ENCODE measurements at places on chromosomes 16 and 17. TPM values are rescaled to one million over a fixed set of nuclear protein-coding genes. Genes with fewer than 3 reads are reported as not detected.
A peak's percentile ranks its signal among the peaks of the same experiment; 100 is the strongest.

The SLFN12 gene
- total RNA-seq, result 7.7 TPM

The IL34 gene
- total RNA-seq, result not detected

The CES1 gene
- total RNA-seq, result 4.8 TPM

The PNMT gene
- not detected for total RNA-seq

The CCDC144A gene
- not detected for total RNA-seq

- DNase-seq, result peak; percentile 90
Observed at GRCh38 chr16:69077251-69077650, 28.2 kb upstream of the HAS3 start.

DNA sequence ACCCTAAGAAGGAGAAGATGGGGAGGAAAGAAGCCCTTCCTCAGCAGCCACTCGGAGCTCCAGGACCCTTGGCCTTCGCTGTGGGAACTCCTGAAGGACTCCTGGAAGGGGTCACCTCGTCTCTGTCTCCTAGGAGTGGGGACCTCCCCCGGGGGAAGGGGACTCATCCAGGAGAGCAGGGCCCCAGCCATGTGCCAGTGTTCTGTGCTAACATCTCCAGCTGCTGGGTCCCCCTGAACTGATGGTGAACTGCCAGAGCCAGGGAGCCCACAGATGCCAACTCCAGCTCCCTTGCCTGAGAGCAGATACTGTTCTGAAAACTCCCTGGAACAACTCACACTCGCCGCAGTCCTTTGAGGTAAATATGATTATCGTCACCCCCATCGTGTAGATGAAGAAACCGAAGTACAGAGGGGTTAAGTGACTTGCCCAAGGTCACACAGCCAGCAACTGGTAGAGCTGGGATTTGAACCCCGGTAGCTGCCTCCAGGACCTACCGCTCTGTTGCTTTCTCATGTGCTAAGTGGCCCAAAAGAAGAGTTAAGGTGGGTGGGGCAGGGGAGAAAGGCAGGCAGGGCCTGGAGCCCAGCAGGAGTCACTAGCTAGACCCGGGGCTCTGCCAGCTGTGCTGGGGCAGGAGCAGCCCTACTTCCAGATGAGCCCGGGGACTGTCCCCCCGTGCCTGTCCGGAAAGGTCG is 10.5 kb downstream of the TIMM22 start:
- DNase-seq, result no peak

GRCh38 chr17:62030264-62030663 is 34.8 kb downstream of the MED13 start:
- no peak for DNase-seq

DNA sequence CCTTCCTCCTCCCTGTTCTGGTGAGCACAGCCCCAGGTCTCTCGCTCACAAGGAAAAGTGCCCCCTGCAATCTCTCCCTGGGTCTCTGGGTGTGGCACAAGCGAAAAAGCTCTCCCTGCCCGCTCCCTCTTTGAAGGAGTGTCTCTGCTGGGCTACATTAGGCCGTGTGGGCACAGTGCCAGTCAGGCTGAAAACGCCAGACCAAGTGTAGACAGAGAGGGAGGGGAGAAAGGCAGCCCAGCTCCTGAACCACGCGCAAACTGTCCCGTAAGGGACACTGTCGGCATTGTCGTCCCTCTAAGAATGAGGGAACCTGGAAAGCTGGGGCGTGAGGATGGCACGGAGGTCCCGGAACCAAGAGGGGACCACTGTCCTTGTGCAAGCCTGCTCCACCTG is 3.9 kb downstream of the SMIM5 start:
- DNase-seq, result no peak
